ENCODE measurements at places on chromosomes 2 and 18. TPM values are rescaled to one million over a fixed set of nuclear protein-coding genes. Genes with fewer than 3 reads are reported as not detected.

The DSG4 gene
- total RNA-seq, result not detected

GRCh38 chr18:3691705-3692104 is 241.7 kb downstream of the TGIF1 start:
- DNase-seq, result no peak

GRCh38 chr2:221674446-221674845 is 102.3 kb upstream of the EPHA4 start:
- DNase-seq, result no peak

DNA sequence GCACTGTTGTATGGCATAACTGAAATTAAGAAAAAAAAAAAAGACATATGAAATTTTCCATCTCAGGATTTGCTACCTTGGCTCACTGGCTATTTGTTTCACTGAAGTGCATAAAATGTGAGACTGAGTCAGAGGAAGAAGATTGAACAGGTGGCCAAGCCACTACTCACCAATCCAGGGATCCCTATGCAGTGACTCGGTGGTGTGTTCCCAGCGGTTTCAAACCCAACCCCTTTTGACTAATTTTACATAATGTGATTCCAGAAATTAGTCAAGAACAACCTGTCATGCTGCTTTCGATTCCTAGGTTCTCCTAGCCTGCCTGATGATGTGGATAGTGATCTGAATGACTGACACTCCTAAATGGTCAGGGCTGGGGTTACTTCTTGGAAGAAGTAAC is 77.3 kb downstream of the KLHL14 start:
- DNase-seq, result no peak

DNA sequence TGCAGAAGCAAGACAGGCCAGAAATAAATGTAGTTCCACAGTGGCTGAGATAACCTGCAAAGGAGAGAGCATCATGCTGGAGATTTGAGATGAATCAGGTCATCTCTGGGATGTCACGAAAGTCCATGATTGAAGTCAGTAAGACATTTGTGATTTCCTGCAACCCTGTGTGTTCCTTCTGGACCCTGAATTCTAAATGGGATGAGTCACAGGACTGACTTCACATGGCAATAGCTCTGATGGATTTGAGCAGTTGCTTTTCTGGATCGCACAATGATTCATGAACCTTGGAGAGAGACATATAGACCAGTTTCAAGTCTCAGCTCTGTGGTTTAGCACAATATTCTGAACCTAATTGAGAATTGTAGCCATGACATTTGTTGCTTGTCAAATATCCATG is 102.9 kb downstream of the TSN start:
- no peak for DNase-seq

Data from SK-MEL-5 (cell line).